ENCODE measurements at places on chromosomes 7 and 10.

- peak; percentile 75 for DNase-seq
These were observed 3.2 kb downstream of the CDK6 start for GRCh38 chr7:92833024-92833765.

DNA sequence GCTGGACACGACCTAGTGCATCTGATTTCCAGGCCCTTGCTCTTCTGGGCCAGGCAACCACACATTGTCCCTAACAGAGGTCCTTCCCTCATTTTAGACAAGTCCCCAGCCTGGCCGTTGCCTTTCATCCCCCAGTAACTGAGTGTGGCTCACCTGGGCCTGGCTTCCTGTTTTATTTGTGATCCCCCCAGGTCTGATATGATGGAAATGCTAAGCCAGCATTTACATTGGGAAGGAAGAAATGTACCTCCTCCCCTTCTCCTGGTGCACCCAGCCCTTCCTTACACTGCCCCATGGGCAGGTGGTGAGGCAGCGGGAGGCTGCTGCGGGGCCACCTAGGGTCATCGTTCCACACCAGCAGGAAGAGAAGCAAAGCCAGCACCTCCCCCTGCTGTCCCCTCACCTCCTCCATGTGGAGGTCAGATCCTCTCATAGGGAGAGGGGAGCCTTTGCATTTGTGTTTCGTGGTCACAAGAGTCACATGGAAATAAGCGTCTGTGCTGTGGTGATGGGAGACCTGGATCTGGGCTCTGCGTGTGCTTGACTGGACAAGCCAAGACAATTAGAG is 108.8 kb downstream of the GLRX3 start:
- no peak for DNase-seq

DNA sequence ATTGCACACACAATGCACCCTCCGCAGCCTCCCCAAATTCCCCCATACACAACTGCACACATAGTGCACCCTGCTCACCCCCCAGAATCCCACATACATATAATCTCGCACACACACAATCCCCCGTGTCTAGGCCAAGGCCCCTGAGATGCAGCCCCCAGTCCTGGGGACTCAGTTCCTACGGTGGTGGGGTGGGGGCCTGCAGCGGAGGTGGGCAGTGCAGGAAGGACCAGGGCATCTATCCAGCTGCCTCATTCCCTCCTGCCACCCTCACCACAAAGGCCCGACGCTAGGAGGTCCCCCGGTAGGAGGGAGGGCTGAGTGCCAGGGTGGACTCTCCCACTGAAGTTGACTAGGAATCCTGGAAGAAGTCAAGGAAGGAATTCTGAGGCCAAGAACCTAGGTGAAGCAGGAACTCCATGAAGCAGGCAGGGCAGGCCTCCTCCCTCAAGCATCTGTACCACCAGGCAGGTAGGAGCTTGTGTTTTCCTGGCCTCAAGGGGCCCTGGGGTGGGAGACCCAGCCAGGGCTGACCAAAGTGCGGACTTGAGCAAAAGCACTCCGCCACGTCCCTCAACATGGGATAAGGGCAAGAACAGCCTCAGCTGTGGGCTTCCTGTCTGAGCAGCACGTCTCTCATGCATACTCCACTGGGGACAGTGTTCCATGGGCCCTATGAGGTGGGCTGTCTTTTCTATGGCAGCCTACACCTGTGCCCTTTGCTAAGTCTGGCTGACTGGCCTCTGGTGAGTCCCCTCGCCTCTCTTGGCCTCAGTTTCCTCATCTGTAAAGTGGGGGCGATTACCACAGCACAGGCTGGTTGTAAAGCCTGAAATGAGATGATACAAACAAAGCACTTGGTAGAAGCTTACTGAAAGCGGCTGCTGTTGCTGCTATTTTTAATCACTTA is 145.7 kb downstream of the MAPK8 start:
- no peak for DNase-seq

DNA sequence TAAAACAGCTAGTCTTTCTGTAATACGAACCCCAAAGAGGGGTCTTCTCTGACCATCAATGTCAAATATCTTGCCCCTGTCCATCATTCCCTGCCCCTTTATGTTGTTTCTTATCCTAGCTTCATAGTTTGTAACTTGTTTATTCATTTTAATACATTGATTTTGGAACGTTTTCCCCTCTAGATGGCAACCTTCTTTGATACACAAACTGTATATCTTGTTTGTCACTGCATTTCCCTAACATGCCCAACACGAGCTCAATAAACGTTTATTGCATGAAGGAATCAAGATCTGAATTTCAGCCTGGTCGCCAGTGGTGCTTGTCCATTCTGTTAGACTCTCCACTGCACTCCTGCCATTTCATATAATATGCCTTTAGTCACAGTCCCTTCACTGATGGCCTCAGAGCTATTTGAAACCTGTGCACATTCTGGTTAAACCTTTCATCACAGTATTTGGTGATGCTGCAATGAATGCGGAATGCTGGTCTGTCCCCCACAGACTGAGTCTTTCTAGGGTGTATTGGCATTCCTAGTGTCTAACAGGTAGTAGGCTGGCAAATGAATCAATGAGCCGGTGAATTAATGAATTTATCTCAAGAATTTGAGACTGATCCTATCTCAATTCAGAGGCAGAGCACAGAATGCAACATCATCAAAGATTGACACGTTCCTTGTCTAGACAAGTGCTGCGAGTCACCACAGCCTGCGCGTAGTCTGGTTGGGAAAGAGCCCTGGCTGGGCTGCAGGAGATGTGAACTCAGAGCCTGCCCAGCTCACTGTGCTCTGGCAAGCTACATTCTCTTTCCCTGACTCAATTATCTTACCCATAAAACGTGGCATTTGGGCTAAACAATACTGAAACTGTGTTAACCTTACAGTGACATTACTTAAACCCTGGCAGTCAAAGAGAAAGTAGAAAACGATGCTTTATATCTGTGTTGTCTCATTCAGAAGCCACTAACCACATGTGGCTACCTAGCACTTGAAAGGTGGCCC is 55.2 kb upstream of the FRMD4A start:
- no peak for DNase-seq

GRCh38 chr10:70442332-70442988 is 979 bp upstream of the NODAL start:
- DNase-seq = no peak

DNA sequence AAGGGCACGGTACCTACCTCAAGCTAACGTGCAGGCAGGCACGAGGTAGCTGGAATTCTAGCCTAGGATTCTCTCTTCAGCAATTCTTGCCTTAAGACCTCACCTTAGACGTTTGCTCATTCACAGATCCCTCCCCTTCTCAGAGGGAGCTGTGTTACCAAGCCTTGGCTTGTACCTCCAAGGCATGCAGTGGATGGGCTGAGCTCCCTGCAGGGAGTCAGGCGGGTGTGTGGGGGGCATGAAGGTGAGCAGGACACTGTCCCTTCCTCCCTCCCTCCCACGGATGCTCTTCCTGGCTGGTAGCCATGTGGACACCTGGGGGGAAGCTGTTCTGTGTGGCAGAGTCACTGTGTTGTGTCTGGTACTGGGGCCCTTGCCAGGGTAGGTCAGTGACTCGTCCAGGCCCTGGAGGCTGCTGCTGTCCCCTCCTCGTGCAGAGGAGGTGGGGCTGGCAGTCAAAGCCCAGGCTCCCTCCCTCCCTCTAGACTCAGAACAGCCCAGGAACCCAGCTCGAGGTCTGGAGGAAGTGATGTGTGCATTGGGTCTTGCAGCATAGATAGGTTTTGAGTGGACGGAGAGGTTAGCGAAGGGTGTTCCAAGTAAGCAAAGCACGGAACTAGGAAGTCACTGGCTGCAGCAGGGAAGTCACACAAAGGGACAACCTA is 222.2 kb upstream of the SH2B2 start:
- DNase-seq = no peak

- DNase-seq = no peak
These were observed 78.7 kb upstream of the LYZL2 start for GRCh38 chr10:30708234-30708633.

- no peak for DNase-seq
These were observed 106.2 kb downstream of the TFEC start for GRCh38 chr7:115924411-115924810.

- DNase-seq = no peak
These were observed 232.3 kb downstream of the ADAM12 start for GRCh38 chr10:126156012-126156411.

GRCh38 chr7:140867467-140868462 is 57.0 kb downstream of the BRAF start:
- DNase-seq = no peak

- DNase-seq = no peak
These were observed 34.3 kb downstream of the JAKMIP3 start for GRCh38 chr10:132100091-132100481.

GRCh38 chr7:151774951-151775350 is 102.0 kb downstream of the PRKAG2 start:
- DNase-seq = no peak

Measured in activated T-helper 1 cell treated with Interleukin-2 at 50 U/mL for 16 hours (primary cell).